HT1080 (cell line): ENCODE measurements at places on chromosomes 11 and 22.

GRCh38 chr22:34111210-34111824 lies 191.0 kb upstream of the LARGE1 start:
- DNase-seq: no peak

GRCh38 chr22:19292458-19293230 lies 1.1 kb upstream of the CLTCL1 start:
- DNase-seq: no peak

DNA sequence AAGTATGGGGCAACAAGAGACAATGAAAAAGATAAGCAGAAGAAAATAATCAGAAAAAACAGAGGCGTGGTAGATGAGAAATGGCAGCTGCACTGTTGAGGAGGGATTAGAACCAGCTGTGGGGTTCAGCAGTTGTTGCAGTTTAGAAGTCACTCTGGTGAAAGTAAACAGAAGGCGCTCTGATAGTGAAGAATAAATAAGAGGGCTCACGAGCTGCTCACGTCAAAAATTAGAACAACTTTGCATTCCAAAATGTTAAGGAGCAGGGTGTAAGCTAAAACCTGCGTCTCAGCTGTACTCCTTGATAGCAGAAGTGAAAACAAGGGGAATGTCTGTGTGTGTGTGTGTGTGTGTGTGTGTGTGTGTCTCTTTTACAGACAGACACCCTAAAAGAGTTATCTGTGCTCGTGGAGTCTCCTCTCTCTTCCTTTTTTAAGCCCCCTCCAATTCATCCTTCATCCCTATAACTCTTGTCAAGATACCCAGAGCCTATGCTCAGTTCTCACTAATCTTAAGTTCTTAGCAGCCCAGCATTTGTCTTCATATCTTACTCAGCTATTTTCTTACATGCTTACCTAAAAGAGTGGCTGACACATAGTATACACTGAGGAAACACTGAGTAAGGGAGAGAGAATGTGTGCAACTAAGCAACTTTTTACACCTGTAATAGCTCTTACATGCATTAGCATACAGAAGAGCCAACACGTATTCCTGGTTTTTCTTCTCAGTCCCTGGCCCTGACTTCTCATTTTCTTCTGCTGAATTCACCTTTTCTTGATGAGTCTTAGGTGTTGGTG lies 8.9 kb downstream of the TTC17 start:
- DNase-seq: no peak

DNA sequence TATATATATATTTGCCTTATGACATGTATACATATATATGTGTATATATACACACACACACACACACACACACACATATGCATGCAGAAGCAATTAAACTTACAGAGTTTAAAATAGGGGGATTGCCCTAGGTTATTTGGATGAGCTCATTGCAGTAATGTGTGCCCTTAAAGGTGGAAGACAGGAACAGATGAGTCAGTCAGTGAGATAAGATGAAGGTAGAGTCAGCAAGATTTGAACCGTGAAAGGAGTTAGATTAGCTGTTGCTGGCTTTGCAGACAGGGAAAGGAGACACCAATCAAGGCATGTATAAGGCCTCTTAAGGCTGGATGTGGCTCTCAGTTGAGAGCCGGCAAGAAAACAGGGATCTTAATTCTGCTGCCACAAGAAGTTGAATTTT lies 902.4 kb upstream of the RAG2 start:
- peak; percentile 37 for DNase-seq

DNA sequence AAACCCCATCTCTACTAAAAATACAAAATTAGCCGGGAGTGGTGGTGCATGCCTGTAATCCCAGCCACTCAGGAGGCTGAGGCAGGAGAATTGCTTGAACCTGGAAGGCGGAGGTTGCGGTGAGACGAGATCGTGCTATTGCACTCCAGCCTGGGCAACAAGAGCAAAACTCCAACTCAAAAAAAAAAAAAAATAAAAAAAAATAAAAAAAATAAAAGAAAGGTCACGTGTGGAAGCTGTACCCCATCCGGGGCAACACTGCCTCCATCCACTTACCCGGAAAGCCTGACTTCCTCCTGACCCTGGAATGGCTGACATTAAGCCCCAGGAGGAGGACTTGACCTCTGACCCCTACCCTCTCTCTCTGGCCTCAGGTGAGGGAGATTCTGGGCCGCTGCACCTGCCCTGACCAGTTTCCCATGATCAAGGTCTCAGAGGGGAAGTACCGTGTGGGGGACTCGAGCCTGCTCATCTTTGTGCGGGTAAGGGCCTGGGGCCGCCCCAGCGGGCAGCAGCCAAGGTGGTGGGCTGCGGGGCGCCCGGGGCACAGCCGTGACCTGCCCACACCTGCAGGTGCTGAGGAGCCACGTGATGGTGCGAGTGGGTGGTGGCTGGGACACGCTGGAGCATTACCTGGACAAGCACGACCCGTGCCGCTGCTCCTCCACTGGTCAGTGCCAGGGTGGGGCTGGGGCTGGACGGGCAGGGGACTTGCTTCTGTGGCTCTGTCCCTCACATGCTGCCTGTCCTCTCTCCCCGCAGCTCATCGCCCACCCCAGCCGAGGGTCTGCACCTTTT lies 3.8 kb downstream of the GAS2L1 start:
- DNase-seq: no peak

DNA sequence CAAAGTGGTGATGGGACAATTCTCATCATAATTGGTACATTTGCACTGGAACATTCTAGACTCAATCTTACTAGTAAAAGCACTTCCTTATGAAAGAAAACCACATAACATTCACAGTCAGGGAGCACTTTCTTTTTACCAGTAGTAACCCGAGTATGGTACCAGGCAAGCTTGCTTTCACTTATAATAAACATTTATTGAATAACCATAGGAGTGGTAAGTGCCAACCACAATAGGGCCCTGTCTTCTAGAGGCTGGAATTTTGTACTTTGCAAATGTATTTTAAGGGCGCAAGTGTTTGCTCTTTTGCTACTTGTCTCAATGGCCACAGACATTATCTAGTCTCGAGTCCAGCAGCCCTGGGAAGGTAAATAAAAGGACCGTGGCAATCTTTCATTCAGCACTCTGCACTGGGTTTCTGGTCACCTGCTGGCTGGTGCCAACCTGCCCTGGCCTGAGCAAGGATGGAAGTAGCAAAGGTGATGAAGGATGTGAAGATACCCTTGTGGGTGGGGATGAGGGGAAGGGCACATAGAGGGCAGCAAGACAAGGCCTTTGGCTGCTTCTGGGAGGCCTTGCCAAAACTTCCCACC lies 24.2 kb downstream of the C22orf31 start:
- no peak for DNase-seq

DNA sequence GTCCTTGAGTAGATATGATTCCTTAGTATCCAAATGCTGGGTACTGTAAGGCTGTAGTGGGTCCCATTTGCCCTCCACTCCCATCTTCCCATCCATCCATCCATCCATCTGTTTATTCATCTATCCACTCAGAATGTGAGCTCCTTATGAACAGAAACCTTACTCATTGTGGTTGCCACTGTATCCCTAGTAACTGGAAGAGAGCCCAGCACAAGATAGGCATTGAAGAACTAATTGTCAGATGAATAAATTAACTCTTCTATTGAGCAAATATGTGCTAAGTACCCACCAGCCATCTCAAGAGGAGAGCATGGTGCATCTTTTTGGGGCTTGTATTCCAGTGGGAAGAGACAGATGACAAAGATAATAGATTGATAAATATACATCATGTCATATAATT lies 86.4 kb upstream of the SEZ6L start:
- DNase-seq: no peak

DNA sequence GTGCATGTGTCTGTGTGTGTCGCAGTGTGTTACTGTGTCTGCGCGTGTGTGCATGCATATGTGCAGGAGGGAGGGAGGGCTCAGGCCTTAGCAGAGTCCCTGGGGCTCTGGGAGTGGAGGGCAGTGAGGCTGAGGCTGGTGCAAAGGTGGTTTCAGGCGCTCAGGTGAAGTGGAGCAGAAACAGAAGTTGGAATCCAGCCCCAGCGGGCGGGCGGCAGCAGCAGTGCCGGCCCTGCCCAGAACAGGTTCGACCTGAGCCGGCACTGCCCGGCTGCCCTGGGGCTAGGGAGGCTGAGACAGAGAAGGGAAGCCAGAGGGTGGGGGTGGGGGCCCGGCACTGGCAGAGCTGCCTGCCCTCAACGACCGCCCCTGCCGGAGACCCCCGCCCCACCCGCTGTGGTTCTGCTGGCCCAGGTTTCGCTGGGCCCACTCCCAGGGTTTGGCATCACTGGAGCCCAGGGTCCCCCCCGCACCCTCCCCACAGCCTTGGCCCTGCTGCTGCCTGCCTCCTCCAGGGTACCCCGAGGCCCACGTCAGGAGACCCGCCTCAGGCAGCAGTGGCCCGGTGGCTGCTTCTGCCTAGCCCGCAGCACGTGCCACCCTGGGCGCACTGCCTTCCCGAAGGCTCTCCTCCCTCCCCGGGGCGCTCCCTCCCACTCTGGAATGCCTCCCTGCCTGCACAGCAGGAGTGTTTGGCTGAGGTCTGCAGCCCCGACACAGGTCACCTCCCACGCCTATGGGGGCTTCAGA lies 13.3 kb downstream of the ASCL2 start:
- no peak for DNase-seq

DNA sequence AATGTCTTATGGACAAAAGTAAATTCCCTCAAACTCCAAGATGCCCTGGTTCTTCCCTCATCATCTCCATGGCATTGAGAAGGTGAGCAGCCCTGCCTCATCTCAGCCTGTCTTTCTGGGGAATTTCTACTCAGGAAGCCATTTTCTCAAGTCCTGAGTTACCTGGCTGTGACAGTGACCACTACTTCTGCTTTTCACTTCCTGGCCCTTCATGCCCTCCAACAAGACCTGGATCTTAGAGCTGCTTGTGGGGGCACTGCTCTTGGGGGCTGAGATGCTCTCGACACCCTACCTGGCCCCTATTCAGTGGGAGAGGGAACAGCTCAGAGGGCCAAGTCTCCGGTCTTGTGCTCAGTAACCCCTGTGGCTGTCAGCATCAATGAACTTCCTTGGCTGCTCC lies 5.5 kb upstream of the IGSF22 start:
- no peak for DNase-seq

- peak; percentile 18 for DNase-seq
Observed at GRCh38 chr11:61082062-61082870, 20.0 kb upstream of the CD5 start.

GRCh38 chr11:43419460-43419859 lies 60.7 kb downstream of the TTC17 start:
- DNase-seq: peak; percentile 20

DNA sequence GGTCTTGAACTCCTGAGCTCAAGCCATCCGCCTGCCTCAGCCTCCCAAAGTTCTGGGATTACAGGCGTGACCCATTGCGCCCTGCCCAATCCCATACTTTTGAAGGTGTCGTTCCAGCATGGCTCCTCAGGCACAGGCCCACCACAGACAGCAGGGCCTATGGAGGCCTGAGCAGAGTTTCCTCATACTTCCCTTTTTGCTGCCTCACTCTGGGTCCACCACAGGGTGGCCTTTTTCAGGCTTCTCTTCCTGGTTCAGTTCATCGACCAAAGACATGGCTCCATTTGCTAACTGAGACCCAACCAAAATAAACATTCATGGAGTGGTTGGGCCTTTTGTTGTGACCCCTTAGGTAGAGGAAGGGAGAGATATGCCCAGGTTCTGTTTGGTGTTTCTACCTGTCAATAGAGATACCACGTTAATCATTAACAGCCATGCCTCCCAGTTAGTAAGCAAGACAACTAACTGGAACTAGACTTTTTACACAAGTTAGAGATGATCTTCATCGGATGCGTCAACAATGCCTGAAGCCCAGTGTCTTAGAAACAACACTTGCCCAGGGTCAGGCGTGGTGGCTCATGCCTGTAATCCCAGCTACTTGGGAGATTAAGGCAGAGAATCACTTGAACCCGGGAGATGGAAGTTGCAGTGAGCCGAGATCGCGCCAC lies 35.1 kb downstream of the TRIOBP start:
- no peak for DNase-seq

DNA sequence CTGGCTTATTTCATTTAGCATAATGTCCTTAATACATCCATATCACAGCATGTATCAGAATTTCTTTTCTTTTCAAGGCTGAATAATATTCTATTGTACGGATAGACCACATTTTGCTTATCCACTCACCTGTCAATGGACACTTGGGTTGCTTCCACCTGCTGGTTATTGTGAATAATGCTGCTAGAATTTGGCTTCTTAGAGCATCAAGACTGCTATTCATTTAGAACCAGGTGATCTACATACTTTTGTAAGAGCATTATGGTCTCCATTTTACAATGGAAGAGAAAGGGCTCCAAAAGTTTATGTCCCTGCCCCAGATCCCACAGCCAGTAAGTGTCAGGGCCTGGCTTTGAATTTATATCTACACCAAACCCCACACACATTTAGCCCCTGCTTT lies 100.7 kb upstream of the CD82 start:
- DNase-seq: no peak

DNA sequence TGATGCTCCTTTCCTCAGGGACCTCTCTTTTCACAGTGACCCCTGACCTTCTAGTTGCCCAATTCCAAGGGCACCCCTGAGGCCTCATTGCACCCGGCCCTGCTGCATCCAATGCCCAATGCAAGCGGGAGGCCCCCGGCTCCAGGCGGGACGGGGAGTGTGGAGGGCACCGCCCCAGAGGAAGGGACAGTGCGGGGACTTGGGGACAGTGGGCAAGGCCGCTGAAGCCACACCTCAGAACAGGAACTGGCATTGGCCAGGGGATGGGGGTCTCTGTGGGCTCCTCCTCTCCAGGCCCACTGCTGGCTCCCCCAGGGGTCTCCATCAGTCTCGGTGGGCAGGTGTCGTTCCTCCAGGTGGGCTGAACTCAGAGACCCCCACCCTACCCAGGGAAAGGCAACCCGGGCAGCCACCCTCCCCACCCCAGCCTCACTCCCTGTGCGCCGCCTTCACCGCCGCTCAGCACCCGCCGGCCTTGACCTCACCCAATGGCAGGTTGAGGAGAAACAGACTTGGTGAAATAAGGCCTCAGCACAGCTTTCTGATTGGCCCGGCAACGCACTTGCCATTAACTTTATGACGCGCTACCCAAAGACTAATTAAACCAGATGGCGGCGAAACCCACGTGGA lies 1312.0 kb downstream of the BRD1 start:
- no peak for DNase-seq

DNA sequence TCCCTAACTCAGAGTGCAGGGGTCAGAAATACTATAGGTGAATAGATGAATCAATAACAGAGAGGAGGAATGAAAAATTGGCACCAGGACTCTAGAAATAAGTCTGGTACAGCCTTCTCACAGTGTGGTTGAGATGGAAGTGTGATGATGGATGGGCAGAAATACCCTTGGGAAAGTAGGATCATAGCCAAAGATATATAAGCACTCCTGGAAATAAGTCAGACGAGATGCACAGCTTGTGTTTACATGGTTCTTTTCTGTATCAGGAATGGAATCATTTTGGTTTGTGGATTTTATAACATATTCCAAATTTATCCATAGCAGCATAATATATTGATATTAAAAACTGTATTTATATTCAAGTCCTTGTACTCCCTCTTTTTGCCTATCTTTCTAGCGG lies 33.5 kb upstream of the SEZ6L start:
- DNase-seq: no peak

DNA sequence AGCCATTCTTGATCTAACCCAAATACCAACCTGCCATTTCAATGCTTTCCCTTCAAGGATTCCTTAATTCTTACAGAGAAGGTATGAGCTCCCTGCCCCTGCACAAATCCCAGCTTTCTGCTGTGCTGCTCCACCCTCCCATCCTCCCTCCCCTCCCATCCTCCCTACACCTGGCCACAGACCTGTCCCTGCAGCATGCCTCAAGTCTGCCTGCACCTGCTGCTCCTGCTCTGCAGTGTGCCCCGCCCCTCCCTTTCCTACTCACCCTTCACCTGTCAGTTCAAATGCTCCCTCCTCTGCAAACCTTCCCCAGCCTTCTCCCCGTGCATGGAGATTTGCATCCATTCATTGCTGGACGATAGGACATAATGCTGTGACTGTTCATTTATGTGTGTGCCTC lies 139.9 kb upstream of the NARS2 start:
- DNase-seq: no peak
